Chondrocyte (in vitro differentiated cells): ENCODE measurements at places on chromosomes 12 and 14.

- no peak for DNase-seq
Measured at GRCh38 chr14:100698666-100699448, 27.8 kb upstream of the DLK1 start.

GRCh38 chr14:56173365-56173922 lies 55.2 kb downstream of the PELI2 start:
- DNase-seq = no peak

GRCh38 chr14:54776361-54777001 lies 126.1 kb downstream of the GCH1 start:
- DNase-seq = no peak

GRCh38 chr12:25052196-25052913 lies 103.5 kb upstream of the BCAT1 start:
- DNase-seq = no peak

DNA sequence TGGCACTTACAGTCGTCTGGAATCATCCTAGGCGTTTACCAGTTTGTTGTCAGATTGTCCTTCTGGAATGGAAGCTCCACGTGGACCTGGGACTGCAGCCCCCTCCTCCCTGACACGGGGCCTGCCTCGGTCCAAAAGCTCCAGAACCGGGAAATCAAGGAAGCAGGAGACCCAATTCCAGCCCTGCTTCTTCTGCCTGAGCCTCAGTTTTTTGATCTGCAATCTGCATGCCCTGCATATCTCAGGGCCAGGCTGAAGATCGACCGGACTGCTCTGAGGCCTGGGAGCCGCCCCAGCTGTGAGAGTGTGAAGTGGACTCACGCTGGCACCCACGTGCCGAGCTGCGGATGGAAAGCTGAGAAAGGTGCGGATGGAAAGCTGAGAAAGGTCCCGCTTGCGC lies 98.6 kb downstream of the SETD3 start:
- no peak for DNase-seq

GRCh38 chr12:64603183-64603841 lies 7.0 kb upstream of the RASSF3 start:
- DNase-seq = no peak

- no peak for DNase-seq
Measured at GRCh38 chr14:34863844-34864243, 11.3 kb downstream of the BAZ1A start.

- DNase-seq = no peak
Measured at GRCh38 chr14:82094829-82095345, 561.2 kb upstream of the SEL1L start.

- DNase-seq = no peak
Measured at GRCh38 chr12:104626069-104626837, 169.5 kb downstream of the CHST11 start.

GRCh38 chr14:65301862-65302539 lies 110.5 kb upstream of the FUT8 start:
- DNase-seq = no peak

DNA sequence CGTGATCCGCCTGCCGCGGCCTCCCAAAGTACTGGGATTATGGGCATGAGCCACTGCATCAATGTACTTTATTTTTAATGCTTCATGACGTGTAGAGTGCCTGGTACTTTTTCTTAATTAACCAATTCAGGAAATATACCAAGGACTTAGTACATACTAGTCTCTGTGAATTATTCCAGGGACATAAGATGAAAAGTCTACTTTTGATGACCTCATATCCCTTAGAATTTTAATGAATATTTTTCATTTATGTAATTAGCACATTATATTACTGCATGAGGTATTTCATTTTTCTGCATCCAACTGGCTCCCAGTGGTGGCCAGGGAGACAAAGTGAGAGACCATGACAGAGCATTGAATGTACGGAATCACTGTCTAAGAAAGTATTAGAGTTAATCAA lies 577.7 kb upstream of the NOVA1 start:
- DNase-seq = no peak

- DNase-seq = no peak
Measured at GRCh38 chr12:132018193-132018916, 68.6 kb downstream of the EP400 start.
